ENCODE measurements at places on chromosomes 11 and 22.

DNA sequence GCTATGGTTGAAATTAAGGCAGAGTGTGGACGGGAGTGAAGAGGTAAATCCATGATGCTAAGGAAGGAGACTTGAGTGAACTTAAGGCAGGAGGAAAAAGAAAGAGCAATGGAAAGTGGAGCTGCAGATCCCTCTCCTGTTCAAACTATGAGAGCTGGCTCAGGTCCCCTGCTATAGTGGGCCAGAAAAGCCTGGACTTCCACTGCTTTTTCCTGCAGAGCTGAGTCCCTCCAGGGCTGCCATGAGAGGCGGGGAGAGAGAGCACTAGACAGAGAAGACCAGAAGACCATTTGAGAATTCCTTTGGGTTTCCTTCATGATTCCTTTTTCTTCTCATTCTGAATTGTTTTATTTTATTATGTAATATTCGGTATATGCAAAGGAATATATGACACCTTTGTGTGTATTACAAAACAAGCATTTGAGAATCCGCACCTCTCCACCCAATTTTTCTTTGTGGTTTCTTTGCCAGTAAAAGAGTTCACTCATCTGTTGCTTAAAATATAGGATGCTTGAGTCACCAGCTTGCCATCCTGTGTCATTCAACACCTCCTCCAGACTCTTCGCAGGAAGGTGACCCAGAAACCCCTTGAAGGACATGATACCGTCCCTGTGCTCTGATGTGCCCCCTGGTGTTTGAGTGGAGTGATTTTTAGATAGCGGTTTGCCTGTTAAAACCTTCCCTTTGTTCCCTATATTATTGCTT lies 24.4 kb downstream of the SREBF2 start:
- DNase-seq = peak; percentile 76

DNA sequence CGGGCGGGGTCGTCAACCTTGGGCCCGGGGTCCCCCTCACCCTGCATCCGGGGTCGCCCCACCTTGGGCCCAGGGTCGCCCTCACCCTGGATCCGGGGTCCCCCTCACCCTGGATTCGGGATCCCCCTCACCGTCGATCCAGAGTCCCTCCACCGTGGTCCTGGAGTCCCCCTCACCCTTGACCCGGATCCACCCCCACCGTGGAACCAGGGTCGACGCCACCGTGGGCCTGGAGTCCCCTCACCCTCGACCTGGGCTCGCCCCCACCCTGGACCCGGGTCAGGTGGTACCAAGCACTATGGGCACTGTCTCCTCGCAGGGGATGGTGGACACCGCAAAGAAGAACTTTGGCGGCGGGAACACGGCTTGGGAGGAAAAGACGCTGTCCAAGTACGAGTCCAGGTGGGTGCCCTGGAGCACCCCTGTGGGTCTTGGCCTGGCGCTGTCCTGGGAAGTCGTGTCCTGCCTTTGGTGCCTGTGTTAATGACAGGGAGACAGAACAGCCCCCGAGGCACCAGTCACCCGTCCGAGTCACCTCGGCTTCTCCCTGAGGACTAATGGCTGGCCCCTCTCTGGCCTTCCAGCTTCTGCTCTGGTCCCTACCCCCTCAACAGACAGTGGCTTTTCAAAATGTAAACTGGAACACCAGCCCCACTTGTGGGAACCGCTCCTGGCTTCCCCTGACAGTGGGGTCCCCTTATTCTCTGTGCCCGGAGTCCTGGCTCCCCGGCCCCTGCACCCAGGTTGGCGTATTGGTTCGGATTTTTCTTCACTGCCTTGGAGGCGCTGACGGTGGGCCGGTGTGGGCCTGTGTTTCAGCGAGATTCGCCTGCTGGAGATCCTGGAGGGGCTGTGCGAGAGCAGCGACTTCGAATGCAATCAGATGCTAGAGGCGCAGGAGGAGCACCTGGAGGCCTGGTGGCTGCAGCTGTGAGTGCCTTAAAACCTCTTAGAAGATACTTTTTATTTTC lies 762 bp downstream of the CRELD2 start:
- no peak for DNase-seq

DNA sequence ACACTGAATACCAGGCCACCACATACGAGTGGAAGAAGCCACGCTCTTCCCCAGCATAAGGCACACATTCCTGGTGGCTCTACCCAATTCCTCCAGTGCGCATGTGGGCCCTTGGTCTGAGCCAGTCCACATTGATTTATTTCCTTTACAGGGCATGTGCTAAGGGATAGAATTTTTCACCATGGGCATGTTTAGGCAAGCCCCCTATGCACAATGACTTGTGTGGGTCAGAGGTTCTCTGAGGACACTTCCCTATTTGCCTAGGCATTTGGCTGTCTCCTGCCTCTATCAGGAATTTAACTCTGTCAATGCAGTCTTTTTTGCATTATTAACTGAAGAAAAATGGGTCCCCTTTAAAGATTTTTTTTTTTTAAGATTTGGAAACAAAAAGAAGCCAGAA lies 718.1 kb downstream of the NTM start:
- no peak for DNase-seq

GRCh38 chr22:35886309-35886708 lies 142.3 kb downstream of the RBFOX2 start:
- no peak for DNase-seq

GRCh38 chr11:76232026-76232665 lies 25.8 kb upstream of the WNT11 start:
- DNase-seq = peak; percentile 72

GRCh38 chr11:126680131-126680530 lies 320.4 kb downstream of the KIRREL3 start:
- no peak for DNase-seq

- no peak for DNase-seq
These were observed 3.5 kb upstream of the CD5 start for GRCh38 chr11:61098778-61099177.

GRCh38 chr22:25929321-25929878 lies 187.4 kb downstream of the MYO18B start:
- no peak for DNase-seq

- DNase-seq = no peak
These were observed 23.7 kb downstream of the SLC37A2 start for GRCh38 chr11:125086633-125087296.

- no peak for DNase-seq
These were observed 7.4 kb upstream of the CLMP start for GRCh38 chr11:123202155-123203151.

DNA sequence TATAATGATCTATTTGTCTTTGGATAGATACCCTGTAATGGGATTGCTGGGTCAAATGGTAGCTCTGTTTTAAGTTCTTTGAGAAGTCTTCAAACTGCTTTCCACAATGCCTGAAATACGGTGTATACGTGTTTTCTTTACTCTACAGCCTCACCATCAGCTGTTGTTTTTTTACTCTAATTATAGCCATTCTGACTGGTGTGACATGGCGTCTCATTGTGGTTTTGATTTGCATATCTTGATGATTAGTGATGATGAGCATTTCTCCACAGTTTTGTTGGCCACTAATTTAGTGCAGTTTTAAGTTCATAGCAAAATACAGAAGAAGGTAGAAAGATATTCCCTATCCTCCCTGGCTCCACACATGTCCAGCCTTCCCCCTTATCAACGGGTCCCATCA lies 26.3 kb upstream of the VPREB1 start:
- DNase-seq = no peak

DNA sequence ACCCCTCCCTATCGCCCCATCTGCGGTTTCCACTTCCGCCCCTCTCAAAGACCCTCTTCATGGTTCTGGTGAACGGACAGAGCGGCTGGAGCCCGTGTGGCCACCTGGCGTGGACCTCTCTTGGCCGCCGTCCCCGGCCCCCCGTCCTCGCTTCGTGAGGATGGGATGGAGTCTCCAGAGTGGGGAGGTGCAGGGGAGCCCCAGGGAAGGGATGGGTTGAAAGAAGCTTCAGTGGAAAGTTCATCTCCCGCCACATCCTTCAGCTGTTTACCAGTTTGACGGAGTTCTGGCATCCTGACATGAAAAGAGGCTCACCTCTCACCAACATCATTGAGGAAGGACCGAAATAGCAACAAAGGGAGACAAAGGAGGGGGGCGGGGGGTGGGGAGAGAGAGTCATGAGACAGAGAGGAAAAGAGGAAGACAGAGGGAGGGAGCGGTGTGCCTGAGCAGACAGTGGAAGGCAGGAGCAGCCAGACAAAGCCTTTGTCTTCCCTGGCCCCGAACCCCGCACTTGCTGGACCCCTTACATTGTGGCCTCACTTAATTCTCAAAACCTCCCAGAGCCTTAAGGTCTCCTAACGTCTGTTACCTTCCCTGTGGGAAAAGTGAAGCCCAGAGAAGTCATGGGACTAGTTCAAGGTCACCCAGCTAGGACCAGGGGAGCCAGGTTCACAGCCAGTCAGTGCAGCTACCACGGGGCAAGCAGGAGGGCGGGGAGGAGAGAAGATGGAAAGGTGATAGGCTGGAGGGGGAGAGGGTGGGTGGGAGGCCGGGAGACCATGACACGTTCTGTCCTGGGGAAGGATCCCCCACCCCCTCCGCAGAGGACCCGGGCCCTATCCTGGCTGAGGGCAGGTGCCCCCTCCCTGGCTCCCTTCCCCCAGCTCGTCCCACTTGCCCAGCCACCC lies 54.9 kb downstream of the CD6 start:
- DNase-seq = peak; percentile 81
